ENCODE measurements at places on chromosomes 6 and 20.

- H3K27me3 ChIP-seq = peaks cover under 1% of the 10 kb centered on the region
- no peak overlapping the region for H3K4me3 ChIP-seq
- DNase-seq = no peak
- H3K27ac ChIP-seq = no peak overlapping the region
- H3K36me3 ChIP-seq = no peaks in the 10 kb centered on the region
- peaks cover 2% of the 10 kb centered on the region for H3K4me1 ChIP-seq
These were observed 35.3 kb downstream of the FOXP4 start for GRCh38 chr6:41581381-41581991.

- peaks cover 46% of the 10 kb centered on the region for H3K4me1 ChIP-seq
- H3K27ac ChIP-seq = no peak overlapping the region
- no peak overlapping the region for H3K4me3 ChIP-seq
- DNase-seq = no peak
- peaks cover 24% of the 10 kb centered on the region for H3K36me3 ChIP-seq
- no peaks in the 10 kb centered on the region for H3K27me3 ChIP-seq
These were observed 8.5 kb downstream of the PYGB start for GRCh38 chr20:25256226-25256859.

GRCh38 chr6:21953831-21954801 lies 342.7 kb downstream of the PRL start:
- H3K4me1 ChIP-seq = peaks cover 18% of the 10 kb centered on the region
- no peaks in the 10 kb centered on the region for H3K27me3 ChIP-seq
- H3K36me3 ChIP-seq = no peaks in the 10 kb centered on the region
- no peak overlapping the region for H3K27ac ChIP-seq
- no peak overlapping the region for H3K4me3 ChIP-seq

DNA sequence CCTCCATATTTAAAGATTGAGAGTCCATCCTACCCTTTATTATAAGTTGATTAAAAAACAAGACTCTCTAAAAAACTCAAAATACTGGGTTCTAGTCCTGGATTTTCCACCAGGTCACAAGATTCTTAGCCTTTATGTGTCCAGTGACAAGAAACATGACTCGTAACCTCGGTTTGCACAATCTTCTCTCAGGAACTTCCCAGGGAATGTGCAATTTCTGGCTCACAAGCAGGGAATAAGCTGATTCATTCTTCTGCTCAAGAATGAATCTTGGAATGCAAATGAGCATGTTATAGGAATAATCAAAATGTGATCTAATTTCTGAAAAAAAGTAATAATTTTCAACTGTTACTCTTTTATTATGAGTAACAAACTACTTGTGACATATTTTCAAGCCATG lies 45.1 kb downstream of the OGFRL1 start:
- DNase-seq = no peak
- H3K4me1 ChIP-seq = no peaks in the 10 kb centered on the region
- no peak overlapping the region for H3K4me3 ChIP-seq
- no peaks in the 10 kb centered on the region for H3K27me3 ChIP-seq
- no peaks in the 10 kb centered on the region for H3K36me3 ChIP-seq
- H3K27ac ChIP-seq = no peak overlapping the region

Data from activated CD4-positive, alpha-beta T cell treated with anti-CD3 and anti-CD28 coated beads, Interleukin-2, amount 10 ng/mL, durations not matched to agents 7 days and 5 days (primary cell).